Ammon's horn (tissue), 1 donor: ENCODE measurements at places on chromosomes 2 and 18.

- DNase-seq = no peak
Observed at GRCh38 chr2:46381263-46381849, 84.1 kb downstream of the EPAS1 start.

- DNase-seq = no peak
Observed at GRCh38 chr2:132901661-132902060, 231.7 kb upstream of the LYPD1 start.

- no peak for DNase-seq
Observed at GRCh38 chr2:122816803-122817202, 1061.4 kb downstream of the TSN start.

- peak; percentile 77 for DNase-seq
Observed at GRCh38 chr2:225400060-225400511, 576 bp downstream of the NYAP2 start.

DNA sequence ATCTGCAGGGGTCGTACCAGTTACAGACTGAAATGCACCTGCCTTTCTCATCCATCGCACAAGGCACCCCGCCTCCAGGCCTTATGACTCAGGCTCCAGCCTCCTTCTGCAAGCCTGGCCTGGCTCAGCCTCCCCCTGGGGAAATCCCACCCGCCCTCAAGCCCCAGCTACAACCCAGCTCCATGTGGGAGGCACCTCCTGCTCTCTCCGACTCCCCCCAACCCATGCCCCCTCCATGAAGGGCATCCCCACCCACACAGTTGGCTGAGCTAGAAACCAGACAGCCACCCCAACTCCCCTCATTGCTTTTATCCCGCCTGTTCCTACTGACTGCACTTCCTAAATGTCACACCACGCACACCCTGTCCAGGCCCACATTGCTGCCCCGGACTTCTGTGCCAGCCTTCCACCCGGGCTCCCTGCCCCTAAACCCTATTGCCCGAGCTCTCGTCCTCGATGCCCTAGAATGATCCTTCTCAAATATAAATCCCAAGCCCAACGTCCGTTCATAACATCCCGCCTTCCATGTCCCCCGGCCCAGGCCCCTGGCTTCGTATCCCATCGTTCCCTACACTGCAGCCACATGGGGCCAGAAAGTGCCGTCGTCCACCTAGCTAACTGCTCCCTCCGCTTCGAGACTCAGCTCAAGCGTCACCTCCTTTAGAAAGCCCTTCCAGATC, 9.9 kb downstream of the DNMT3A start:
- DNase-seq = no peak

DNA sequence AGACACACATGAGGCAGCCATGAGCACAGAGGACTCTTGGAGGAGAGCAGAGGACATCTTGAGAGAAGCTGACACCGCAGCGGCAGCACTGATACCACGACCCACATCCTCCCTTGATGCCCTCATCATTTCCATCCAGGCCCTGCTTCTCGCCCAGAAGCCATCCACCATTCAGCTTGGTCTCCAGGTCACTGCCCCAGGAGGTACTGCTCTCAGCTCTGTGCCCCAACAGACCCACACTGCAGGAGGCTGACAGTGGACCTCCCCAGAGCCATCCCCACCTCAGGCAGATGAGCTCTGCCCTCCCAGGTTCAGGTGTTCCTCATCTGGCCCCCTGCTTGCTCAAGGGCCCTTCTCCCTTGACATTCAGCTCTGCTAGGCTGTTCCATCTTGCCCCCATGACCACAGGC, 74.9 kb downstream of the ACKR3 start:
- no peak for DNase-seq

DNA sequence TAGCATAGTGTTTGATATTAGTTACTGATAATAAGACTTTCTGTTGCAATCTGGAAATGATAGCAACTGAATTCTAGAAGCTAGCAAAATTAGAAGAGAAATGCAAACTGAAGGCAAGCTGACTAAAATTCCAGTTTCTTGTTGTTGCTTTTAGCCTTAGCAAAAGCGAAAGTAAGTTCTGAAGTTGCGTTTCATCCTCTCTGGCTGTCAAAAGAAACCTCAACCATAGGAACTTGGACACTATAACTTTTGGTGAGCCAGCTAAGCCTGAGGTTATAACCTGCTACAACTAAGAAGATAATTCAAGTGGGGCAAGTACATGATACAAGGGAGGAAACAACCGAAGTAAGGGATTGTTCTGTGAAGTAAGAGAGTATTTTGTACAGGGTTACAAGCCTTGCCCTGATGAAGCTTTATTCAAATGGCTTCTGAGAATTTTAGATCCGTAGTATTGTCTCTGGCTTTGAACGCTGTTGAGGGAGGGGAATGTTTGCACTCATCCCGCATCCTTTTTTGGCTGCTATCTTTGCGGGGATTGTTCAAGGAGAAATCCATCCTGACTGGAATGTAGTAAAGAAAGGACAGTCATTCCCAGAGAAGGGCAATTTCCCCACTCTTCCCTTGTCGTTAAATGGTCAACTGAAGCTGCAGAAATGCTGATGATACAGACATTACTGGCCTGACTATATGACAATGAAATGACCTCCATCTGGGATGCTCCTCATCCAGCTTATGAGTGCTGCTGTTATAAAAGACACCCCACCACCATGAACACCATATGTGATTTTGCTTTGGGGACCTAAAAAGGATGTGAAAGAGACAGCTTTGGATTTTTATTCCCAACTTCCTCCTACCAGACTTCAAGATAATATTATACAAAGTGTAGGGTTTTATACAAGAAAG, 7.0 kb upstream of the TMX3 start:
- no peak for DNase-seq

DNA sequence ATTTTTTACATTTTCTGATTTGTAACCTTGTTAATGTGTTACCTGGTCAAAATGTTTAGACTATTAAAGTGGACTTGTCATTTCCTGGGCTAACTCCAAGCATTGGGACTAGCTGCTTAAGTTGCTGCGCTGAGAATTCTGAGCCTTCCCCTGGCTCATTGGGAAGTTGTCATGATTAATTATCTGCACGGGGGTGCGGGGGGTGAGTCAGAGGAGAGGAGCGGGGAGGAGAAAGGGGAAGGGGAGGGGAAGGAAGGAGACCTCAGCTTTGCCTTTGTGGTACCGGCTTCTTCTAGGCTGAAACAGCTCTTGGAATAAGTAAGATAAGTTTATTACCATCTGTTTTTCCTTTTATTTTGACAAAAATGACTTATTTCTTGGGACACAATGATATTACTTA, 52.9 kb upstream of the APCDD1 start:
- DNase-seq = no peak

DNA sequence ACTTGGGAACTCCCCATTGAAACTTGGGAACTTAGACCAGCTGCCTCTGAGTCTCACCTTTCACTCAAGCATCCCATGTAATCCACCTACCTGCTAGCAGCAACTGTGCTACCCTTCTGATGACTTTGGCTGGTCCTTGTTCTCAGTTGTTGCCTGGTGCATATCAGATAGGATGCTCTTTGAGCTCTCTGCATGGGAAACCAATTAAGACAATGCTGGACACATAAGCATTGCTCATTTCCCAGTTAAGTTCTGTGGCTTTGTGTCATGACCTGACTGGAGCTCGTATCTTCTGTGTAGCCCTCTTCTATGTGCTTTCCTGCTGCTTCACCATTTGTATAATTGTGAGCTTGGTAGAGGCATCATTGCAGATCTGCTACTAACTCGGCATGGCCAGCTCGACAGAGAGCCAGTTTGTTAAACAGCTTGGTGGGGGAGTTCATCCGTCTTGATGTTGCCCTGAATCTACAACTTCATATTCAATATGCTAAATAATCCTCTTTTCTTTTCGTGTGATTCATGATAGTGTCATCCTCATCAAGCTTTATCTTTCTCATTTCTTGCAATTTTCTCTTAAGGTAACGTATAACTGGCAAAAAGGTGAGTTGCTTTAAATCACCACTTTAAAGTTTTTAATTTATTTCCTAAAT, 447.5 kb upstream of the SLC14A2 start:
- peak; percentile 56 for DNase-seq

DNA sequence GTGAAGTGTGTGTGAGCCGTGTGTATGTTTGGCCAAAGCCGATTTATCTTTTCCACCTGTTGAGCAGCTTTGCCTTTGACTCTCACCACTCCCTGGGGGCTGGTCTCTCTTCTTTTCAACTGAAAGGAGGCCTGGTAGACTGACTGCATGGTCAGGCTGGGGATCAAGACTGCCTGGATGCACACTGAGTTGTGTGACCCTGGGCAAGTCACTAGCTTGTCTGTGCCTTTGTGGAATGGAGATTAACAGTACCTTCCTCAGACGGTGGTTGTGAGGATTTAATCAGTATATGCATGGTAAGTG, 85.5 kb downstream of the TANC1 start:
- no peak for DNase-seq

- DNase-seq = no peak
Observed at GRCh38 chr18:61972389-61973264, 79.8 kb upstream of the RNF152 start.

- no peak for DNase-seq
Observed at GRCh38 chr2:120489023-120489422, 143.1 kb downstream of the INHBB start.

GRCh38 chr2:218811382-218811781, 20.2 kb downstream of the PRKAG3 start:
- DNase-seq = no peak

DNA sequence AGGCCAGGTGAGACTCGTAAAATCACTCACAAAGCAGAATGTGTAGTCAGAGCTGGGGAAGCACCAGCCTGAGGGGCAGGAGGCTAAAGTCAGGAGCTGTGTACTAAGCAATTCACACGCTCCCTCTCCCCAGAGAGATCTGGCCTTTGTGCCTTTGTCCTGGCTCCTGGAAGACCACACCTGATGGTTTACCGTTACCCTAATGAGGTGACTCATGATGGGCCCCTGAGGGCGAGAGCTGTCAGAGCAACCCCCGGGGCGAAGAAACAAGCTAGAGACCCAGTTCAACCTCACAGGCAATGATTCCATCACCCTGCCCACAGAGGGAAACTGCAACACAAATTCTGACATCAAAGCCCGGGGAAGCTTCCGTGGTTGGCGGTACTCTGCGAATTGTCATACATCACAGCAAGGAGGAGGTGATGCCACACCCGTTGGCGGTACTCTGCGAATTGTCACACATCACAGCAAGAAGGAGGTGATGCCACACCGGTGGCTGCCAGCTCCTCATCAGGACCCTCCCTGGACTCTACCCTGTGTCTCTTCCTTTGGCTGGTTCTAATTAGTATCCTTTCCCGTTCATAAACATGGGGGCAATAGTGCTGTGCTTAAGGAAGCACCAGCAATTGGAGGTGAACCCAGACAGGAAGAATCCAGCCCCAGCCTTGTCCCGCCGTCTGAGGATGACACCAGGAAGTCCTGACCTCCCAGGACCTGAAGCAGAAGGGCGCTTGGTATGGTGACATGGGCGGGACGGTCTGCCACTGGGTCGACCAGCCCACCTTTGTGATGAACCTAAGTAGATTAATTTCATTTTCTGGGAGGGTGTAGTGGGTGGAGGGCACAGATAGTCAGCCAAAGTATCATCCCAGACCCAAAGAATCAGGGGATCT, 30.5 kb downstream of the B3GNT7 start:
- no peak for DNase-seq

GRCh38 chr2:47403609-47404193, 745 bp downstream of the MSH2 start:
- DNase-seq = no peak

DNA sequence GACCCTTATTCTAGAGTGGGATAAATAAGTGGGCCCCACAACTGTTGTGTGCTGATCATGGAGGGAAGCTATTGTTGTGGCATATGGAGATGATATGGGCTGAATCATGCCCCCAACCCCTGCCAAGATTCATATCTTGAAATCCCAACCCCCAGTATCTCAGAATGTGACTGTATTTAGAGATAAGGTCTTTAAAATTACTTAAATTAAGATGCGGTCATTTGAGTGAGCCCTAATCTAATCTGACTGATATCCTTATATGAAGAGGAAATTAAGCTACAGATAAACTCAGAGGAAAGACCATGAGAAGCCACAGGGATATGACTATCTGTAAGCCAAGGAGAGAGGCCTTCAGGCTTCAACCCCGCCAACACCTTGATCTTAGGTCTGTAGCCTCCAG, 188.3 kb upstream of the RND3 start:
- no peak for DNase-seq

- DNase-seq = no peak
Observed at GRCh38 chr2:66438498-66438833, 3.5 kb downstream of the MEIS1 start.

GRCh38 chr18:51739044-51739666, 541.7 kb upstream of the MEX3C start:
- no peak for DNase-seq

DNA sequence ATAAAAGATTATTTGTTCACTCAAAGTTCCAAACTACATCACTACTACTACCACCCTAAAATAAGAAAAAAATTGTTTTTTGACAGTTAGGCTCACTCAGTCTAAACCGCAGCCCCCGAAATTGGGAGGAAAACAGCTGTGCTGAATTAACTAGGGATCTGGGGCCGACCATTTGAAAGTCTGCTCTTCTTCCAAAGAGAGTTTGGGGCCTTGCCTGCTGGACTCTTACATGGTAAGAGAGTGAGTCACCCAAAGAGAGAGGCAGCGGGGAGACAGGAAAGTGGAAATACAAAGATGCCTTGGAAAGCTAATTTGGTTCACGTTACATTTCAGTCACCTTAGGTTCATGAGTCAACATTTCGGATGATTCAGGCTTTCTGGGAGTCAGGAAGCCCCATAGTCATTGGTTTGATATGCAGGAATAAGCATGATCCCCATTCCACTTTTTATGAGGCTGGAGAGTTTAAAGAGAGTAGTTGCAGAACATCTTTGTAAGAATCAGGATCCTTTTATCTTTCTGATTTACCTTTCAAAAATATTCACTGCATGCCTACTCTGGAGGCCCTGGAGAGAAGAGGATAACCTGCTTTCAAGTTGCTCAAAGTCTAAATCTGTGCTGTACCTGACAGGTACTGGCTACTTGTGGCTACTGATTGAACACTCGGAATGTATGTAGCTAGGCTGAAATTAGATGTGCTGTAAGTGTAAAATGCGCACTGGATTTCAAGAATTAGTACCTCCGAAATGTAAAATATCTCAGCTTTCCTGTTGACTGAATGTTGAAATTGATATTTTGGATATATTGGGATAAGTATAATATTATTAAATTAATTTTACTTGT, 995 bp upstream of the RTN4 start:
- peak; percentile 43 for DNase-seq

DNA sequence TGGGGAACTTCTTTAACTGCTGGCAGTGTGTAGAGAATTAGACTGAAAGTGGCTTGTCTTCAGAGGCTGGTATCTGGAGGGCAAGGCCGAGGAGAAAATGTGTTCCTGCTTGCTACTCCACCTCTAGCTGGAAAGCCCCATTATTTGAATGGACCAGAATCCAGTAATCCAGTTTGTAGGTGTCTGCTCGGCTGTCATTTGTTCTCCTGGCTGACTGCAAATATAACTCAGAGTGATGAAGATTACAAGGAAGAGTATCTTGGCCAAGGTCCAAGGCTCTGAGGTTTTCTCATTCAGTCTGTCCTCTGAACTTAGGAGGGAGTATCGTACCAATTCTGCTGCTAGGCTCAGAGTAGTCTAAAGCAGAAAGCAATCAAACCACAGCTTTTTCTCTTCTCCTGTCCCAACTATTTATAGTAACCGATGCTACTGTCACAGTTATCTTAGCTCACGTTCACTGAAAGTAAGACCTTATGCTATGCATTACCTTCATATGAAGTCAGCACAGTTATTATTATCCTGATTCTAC, 228.6 kb downstream of the SETBP1 start:
- DNase-seq = no peak

GRCh38 chr2:119106301-119106897, 52.2 kb downstream of the C1QL2 start:
- peak; percentile 35 for DNase-seq

- no peak for DNase-seq
Observed at GRCh38 chr2:63081404-63081803, 30.8 kb downstream of the OTX1 start.
